Endothelial cell (in vitro differentiated cells): ENCODE measurements at places on chromosomes 12 and 14. TPM values are rescaled to one million over a fixed set of nuclear protein-coding genes. Genes with fewer than 3 reads are reported as not detected.
A peak's percentile ranks its signal among the peaks of the same experiment; 100 is the strongest.

DNA sequence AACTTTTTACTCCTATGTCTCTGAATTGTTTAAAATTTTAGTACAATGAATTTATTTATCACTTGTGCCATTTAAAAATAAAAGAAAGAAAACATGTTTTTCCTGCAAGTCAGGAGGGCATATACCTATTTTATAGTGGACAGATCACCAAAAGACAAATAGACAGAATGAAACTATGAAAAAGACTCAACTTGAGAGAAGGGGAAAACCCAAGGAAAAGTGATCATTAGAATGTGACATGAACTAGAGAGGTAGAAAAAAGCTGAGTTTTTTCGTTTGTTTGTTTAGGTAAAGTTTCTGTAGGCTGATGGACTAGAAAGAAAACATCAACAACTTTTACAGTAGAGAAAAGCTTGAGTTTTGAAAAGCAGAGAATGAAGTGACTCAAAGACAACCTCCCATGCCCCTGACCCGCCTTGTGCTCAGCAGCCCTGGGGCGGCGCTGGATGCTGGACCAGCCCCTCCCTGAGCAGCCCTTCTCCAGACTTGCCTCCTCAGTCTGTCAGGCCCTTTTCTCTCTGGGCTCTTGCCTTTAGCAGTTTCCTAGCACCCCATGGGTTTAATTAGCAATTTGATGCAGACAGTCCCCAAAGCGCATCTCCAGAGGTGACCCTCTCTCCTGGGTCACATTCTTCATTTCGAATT, 95.1 kb upstream of the ARID2 start:
- H3K27me3 ChIP-seq, result peaks cover 2% of the 10 kb centered on the region
- no peaks in the 10 kb centered on the region for H3K36me3 ChIP-seq
- no peaks in the 10 kb centered on the region for H3K4me1 ChIP-seq
- no peak for DNase-seq
- H3K4me3 ChIP-seq, result no peak overlapping the region
- no peak overlapping the region for H3K27ac ChIP-seq

Gene GLT8D2
- 3.8 TPM for total RNA-seq

DNA sequence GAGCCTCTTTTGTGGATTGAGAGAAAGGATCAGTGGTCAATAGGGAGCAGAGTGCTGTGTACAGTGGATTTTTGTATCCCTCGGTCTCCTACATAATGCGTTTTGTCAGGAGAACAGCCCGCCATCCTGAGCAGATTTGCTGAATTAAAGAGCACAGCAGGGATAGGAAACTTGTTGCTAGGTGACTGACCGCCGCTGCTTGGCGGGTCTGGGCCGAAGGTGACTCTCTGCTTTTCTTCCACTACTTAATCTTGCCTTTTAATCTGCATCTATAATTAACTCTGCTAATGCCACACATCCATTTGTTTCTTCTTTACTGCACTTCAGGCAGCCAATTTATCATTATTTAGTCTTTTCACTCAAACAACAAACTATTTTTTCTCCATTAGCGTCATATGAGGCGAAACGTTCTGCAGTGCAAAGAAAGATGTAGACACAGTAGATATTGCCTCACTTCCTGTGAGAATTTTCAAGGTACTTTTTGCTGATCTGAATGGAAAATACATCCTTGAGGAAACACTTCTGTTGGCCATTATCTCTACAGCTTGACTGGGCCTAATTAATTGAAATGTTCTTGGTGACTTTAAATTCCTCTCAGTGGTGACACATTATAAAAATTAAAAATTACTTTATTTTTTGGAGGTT, 108.0 kb downstream of the PPM1A start:
- H3K27me3 ChIP-seq, result no peaks in the 10 kb centered on the region
- DNase-seq, result peak; percentile 13
- peaks cover 2% of the 10 kb centered on the region for H3K4me1 ChIP-seq
- H3K27ac ChIP-seq, result no peak overlapping the region
- H3K4me3 ChIP-seq, result no peak overlapping the region
- no peaks in the 10 kb centered on the region for H3K36me3 ChIP-seq

GRCh38 chr14:24879661-24880386, 170.1 kb downstream of the STXBP6 start:
- no peak overlapping the region for H3K4me3 ChIP-seq
- H3K27ac ChIP-seq, result no peak overlapping the region
- no peak for DNase-seq
- H3K36me3 ChIP-seq, result no peaks in the 10 kb centered on the region

DNA sequence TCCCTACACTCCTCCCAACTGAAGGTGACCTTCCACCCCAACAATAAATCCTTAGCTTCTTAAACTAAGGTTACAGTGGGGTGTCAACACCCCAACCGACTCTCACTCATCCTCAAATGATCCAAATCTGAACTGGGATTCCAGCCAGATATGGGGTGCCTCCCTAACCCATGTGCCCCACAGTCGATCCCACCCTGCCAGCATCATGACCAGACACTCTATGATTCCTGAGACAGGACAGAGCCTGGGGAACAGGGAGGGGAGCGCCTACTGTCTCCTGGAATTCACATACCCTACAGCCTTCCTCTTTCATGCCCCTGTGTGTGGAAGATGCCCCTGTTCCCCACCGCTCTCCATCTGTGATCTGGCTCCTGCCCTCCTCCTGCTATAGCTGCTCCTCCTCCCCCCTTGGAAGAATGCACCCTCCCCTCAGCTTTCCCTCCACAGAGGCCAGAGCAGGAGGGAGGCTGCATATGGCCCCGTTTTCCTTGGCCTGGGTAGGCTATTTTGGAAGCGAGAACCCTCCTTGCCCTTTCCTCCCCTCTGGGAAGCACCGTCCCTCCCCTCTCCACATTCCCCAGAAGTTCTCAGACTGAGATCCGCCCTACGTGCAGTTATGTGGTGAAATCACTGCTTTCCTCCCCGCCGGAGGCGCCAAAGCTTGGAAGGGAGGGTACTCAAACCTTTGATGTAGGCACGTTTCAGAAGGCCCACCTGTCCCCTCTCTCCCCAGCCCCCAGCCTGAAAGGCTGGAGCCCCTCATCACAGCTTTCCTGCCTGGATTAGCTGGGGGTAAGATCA, 48.0 kb downstream of the SMUG1 start:
- no peaks in the 10 kb centered on the region for H3K4me1 ChIP-seq
- DNase-seq, result no peak
- peaks cover 7% of the 10 kb centered on the region for H3K27me3 ChIP-seq
- no peak overlapping the region for H3K27ac ChIP-seq
- no peak overlapping the region for H3K4me3 ChIP-seq
- no peaks in the 10 kb centered on the region for H3K36me3 ChIP-seq
